ENCODE measurements at places on chromosomes 6 and 20.

- DNase-seq: no peak
These were observed 127.0 kb downstream of the PACRG start for GRCh38 chr6:162854734-162855191.

GRCh38 chr6:119157506-119157815 lies 79.0 kb upstream of the FAM184A start:
- no peak for DNase-seq

DNA sequence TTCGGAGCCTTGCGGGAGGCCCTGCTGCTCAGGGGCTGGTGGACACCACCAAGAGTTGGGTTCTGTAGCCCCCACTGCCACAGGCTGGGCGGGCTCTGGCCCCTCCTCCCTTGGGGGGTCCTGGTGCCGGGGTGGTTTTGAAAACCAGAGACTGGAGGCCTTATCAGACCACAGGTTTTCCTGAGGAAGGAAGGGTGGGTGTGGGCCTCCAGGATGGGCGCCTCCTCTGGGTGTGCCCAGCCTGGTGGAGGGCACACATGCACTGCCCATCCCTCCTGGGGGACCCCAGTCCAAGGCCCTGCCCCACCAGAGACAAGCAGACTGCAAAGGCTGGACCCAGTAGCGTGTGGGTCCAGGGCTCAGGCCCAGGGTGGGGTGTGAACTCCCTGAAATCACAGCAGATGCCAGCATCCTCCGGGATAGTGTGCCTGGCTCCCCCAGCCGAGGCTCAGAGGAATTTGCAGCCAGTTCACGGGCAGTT lies 13.5 kb upstream of the ZBTB46 start:
- no peak for DNase-seq

GRCh38 chr6:25035512-25036435 lies 100.0 kb upstream of the RIPOR2 start:
- DNase-seq: peak; percentile 29

DNA sequence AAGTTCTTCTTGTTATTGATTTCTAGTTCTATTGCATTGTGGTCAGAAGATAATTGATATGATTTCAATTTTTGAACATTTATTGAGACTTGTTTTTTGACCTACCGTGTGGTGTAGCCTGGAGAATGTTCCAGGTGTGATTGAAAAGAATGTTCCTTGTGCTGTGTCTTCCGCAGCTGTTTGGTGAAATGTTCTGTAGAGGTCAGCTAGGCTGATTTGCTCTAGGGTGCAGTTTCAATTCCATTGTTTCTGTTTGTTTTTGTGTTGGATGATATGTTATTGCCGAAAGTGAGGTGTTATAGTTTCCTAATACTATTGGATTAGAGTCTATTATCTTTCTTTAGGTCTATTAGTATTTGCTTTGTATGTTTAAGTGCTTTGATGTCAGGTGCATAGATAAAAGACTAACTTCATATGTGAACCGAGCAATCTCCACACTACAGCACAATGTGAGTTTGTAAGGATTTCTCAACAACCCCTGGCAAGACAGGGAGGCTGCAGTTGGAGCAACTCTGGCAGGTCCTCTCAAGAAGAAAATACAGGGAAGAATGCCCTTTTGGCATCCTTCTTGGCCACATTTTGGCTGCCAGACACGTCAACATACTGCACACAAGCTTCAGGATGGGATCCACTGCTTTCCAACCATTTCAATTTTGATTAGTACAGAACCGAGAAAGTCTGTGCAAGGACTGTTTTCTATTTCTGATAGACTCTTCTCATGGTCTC lies 320.7 kb downstream of the RNF144B start:
- DNase-seq: no peak

GRCh38 chr6:56037601-56038000 lies 162.2 kb upstream of the BMP5 start:
- no peak for DNase-seq

- no peak for DNase-seq
These were observed 2.1 kb upstream of the YWHAB start for GRCh38 chr20:44883214-44883902.

DNA sequence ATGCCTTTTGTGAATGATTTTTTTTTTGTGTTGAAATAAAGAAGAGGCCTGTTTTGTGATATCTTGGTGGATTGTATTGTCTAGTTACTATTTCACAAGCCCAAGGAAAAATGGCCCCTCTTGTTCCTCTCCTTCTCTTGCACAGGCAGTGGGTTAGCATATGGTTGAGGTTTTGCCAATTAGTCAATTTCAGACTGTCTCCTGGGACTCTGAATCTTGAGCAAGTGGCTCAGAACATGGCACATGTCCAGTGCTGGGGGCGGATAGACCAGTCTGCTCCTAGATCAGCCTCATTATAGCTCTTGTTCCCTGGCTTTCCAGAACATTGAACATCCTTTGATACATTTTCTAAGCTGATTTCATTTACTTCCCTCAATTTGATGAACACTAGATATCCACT lies 589.2 kb downstream of the PHF3 start:
- no peak for DNase-seq

DNA sequence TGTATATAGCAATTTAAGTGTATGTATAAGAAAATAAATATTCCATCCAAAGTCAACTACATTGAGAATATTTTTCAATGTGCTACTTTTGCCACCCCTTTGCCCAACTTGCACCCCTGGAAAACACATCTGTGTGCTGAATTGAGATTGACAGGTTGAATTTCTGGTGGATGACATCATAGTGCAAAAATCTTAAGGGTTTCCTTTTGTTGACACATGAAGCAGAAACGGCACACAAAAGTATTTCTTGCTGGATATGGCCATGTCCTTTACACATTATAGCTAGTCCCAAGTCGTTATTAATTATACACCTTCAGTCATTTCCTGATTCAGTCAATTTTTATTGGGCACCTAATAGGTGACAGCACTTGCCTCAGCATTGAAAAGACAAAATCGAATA lies 188.7 kb upstream of the FBXL4 start:
- no peak for DNase-seq

DNA sequence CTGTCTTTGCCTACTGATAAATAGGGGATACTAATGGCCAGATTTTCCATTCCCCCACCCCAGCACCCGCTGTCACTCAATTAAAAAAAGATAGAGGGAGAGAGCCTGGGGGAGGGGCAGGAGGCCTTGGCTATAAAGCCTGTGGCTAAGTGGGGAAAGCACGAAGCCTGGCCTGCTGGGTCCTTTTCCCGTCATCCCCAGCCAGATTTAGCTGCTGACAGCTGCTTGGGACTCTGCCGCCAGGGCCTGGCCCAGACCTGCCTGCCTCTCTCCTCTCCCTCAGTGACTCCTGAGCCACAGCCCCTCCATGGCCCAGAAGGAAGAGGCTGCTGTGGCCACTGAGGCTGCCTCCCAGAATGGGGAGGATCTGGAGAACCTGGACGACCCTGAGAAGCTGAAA lies at the start of gene APOBEC2:
Gene APOBEC2 (plus strand): TSS at position 162 of the 400 bp plus-strand sequence. CDS start 146 bp downstream, at position 308.
- DNase-seq: no peak

DNA sequence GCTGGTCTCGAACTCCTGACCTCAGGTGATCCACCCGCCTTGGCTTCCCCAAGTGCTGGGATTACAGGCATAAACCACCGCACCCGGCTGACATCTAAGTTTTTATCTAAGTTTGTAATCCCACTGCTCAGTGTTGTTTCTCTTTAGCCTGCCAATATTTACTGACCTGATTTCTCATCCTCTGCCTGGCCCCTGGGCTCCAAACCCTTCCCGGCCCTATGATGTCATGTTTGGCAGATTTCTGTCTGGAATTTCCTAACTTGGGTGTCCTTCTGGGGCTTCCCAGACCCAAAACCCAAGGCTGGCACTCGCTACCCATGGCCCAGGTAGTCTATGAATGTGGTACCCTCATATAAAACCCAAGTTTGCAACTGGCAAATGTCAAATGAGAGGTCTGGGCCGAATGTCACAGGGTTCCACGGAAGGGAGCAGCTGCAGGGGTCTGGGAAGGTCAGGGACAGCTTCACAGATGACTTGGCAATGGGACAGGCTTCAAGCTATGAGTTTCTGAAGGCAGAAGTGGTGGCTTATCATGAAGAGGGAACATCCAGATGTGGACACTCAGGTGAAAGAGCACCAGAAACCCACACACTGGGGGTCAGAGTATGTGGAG lies 54.9 kb downstream of the TMEM170B start:
- DNase-seq: no peak

DNA sequence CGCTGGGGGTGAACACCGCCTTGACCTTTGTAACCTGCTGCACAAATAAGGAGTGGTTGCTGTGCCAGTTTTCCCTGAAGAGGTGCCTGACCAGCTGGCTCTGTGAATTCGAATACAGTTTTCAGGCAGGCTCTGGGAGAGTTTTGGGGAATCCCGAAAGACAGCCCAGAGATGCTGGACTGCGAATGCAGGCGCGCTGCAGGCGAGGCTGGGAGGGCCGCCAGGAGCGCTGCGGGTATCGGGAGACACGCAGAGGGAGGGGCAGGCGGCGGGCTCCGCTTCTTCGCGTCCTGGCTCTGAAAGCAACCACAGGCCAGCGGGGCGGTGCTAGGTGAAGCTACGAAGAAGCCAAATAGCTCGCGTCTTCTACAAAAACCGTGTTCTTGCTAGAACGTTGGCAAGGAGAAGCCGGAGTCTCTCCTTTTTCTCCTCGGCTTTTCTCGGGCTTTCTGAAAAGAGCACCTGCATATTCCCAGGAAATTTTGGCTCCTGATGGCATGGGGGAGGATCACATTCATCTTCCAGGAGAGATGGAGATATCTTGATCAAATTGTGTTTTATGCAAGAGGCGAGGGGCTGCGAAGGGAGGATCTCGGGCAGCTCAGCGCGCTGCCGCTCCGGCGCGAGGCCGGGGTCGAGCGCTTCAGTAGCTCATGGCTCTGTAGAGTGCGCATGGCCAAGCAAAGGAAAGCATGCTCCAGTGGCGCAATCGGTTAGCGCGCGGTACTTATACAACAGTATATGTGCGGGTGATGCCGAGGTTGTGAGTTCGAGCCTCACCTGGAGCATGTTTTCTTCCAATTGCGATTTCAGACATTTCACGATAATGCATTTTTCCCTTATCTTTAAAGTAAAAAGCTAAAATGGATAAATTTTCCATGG lies 158.1 kb upstream of the ZNF184 start:
- DNase-seq: peak; percentile 55

DNA sequence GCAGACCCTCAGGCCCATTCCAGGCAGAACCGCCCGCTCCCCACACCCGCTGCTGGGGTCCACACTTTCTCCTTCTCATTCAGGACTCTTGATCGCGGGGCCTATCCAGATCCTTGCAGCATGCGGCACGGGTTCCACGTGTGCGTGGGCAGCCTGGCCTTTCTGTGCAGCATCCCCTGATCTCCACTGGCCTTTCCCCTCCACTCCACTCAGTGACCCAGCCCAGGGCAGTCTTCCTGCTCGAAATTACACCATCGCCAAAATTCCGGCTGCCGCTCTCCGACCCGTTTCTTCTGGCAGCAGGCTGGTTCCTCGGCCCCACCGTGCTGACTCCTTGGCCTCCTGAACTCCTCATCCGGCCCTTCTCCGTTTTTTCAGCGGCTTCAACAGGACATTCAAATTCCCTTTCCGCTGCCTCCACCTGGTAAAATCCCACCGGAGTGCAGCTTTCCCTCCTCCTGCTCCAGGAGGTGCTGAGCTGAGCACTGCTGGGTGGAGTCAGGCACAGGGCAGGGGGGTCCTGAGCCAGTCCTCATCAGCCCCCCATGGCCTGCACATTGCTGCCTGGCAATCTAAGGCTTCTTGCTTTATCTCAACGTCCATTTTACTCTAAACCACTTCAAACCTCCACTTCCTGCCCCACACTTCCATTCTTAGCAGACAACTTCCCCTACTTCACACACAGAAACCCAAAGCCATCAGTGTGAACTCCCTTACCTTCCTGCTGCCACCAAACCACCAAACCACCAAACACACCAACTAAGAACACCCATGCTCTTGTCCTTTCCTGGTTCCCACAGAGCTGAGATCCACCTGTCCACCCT lies 9.0 kb downstream of the SFT2D1 start:
- DNase-seq: no peak

- DNase-seq: no peak
These were observed 143.4 kb downstream of the JARID2 start for GRCh38 chr6:15389084-15389764.

- DNase-seq: no peak
These were observed 42.9 kb upstream of the BHLHE23 start for GRCh38 chr20:63049561-63050221.

GRCh38 chr6:68235326-68235784 lies 399.7 kb upstream of the ADGRB3 start:
- DNase-seq: peak; percentile 12

DNA sequence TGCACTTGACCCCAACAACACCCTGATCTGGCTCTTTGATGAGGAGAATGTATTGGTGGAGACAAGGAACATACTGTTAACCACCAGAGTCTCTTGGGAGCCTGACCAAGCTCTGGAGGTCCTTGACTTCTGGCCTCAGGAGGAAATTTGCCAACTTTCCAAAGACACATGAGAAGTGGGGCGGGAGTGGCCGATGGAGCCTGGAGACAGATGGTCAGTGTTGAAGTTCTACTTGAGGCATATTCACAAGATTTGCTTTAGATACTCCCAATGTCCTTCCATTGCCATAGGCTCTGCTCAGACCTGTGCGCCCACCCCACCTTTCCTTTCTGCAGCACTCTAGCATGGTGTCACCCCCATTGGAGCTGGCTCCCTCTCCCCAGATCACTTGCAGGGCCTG lies 241.0 kb downstream of the SLC24A3 start:
- DNase-seq: no peak

GRCh38 chr6:31780507-31781243 lies 3.5 kb upstream of the VWA7 start:
- no peak for DNase-seq

DNA sequence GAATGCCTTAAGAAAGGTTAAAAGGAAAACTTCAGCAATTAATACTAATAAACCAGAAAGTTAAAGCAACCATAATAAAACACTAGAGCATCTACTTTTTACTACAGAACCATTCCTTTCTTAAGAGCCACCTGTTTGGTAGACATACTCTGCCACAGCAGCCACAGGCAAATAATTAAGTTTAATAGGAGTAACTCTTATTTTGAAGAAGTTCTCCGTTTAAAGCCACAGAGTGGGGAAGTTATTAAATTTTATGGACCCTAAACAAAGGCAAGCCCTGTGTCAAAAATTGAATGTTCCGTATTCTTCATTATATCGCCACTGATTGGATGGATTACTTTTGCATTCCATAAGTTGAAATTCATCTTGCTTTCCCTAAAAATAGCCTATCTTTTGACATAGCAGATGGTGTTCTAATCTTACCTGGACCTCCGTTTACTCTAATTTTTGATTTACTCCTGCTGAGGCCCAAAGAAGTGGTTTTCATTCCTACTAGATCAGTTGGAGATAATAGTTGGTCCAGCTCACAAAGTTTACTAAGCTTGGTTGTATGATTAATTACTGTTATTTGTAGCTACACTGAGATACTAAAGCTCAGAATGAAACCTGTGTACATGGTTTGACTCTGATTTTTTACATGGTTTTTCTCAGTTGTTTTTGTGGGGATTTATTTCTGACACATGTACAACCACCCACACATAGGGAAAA lies 140.4 kb upstream of the SUPT3H start:
- no peak for DNase-seq

DNA sequence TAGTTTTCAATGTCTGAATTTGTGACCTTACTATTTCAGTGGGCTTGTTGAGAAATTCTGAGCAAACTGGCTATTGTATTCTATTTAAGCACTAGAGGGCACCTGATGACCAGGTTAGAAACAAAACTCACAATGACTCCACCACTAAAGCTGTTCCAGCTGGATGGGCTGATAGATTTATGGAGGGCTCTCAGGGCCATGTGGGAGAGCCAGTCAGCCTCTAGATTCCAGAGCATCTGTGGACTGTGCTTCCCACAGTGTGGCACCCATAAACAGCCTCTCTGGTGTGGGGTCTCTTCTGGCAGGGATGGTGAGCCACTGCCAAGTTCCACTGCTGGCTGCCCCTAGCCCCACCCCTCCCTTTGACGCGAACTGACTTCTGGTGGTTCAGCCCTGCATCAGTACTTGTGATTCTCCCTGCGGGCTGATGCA lies 29.2 kb downstream of the C6orf58 start:
- DNase-seq: peak; percentile 32

- no peak for DNase-seq
These were observed 175.8 kb upstream of the LRFN2 start for GRCh38 chr6:40762981-40763380.

Data from fibroblast of skin of back (primary cell).